ENCODE measurements at places on chromosomes 1 and 21. TPM values are rescaled to one million over a fixed set of nuclear protein-coding genes. Genes with fewer than 3 reads are reported as not detected.

HAPLN2 gene
- 0.43 TPM for total RNA-seq

TFF2 gene
- 115 TPM for total RNA-seq

PDPN gene
- total RNA-seq, result 37.5 TPM

SYCP1 gene
- not detected for total RNA-seq

SPRR1B gene
- total RNA-seq, result not detected

OR14K1 gene
- not detected for total RNA-seq

EPHA10 gene
- 8.5 TPM for total RNA-seq

CLCA1 gene
- total RNA-seq, result 0.37 TPM

F5 gene
- total RNA-seq, result 154 TPM

FAM3B gene
- 43.1 TPM for total RNA-seq

LORICRIN gene
- not detected for total RNA-seq

CR1 gene
- 1.6 TPM for total RNA-seq

CITED4 gene
- 86.1 TPM for total RNA-seq

GRCh38 chr1:244303610-244303969, 148.1 kb downstream of the ADSS2 start:
- DNase-seq, result no peak

GRCh38 chr1:175131095-175131494, 61.5 kb downstream of the KIAA0040 start:
- no peak for DNase-seq

- DNase-seq, result no peak
These were observed 21.9 kb downstream of the DISP3 start for GRCh38 chr1:11500881-11501280.

DNA sequence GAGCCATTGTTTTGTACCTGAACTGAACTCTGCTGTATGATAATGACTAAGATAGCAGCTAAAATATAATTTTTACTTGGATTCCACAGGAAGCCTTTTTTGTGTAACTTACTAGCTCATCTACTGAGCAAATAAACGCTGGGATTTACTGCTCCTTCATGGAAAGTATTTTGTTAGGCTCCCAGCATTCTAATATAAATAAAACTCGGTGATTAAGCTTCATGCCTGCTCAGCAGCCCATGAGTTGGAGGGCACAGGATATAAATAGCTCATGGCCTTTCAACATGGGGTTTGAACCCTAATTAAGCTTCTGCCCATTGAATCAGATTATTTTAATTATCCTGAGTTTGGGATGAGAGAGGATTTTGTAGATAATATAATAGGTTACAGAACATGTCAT, 180.0 kb downstream of the PCP4 start:
- DNase-seq, result no peak

GRCh38 chr21:37939251-37939650, 23.0 kb upstream of the KCNJ6 start:
- no peak for DNase-seq

- DNase-seq, result peak; percentile 42
These were observed 178.0 kb downstream of the CAMTA1 start for GRCh38 chr1:6962996-6963911.

- no peak for DNase-seq
These were observed 31.6 kb upstream of the UBE2U start for GRCh38 chr1:64171797-64172281.

DNA sequence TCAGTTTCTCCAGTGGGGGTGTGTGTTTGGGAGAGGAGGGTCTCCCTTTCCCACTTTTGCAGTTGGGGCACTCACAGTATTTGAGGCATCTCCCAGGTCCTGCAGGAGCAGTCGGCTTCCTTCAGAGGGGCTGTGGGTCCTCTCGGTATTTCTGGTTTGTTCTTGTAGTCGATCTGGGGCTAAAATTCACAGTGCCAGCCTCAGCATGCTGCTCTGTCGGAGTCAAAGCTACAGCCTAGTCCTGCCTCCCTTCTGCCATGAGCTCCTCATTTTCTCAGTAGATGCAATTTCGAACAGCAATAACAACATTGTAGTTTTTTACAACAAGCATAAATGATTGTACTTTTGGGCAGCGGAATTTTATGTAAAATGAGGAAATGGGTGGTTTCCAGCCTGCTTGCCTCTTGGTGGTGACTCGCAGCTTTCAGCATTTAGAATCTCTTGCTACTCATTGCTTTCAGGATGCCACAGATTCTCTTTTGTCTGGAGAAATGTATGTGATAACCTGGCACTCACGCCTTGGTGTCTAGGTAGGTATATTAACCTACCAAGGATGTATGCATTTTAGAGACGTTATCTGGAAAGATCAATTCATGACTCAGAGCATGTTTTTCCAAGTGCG, 82.4 kb upstream of the C21orf91 start:
- no peak for DNase-seq

- DNase-seq, result no peak
These were observed 136.8 kb upstream of the IRF2BP2 start for GRCh38 chr1:234746798-234747196.

DNA sequence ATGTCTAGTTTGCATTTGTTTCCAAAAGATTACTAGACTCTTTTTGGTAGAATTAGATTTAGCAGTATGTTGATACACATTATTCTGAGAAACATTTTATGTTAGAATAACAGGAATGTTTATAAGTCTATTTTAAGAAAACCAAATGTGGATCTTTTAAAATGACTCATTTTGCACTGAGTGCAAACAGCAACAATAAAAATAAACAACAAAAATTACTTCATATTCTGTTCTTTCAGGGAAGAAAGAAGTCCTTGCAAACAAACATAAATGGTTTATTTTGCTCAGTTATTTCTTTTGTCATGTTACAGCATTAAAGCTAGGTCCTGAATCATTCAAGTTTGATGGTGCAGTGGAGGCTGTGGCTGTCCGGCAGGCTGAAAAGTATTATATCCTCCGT, 106.8 kb upstream of the TENT5C start:
- DNase-seq, result no peak

DNA sequence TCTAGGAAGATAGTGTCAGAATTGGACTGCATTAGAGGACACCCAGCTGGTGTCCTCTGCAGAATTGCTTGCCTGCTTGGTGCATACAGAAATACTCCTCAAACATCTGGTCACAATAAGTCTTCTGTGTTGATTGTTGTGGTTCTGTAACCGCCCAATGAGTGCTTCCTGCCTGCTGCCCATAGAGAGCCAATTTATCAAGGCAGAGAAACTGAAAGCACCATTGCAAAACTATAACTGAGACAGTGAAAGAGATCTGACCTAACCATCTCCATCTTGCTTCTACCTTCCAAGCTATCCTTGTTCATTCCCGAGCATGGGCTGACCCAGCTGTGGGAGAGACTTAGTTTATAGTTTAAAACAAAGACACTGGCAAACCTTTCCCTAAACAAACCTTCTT, 462.4 kb upstream of the RGS18 start:
- no peak for DNase-seq

DNA sequence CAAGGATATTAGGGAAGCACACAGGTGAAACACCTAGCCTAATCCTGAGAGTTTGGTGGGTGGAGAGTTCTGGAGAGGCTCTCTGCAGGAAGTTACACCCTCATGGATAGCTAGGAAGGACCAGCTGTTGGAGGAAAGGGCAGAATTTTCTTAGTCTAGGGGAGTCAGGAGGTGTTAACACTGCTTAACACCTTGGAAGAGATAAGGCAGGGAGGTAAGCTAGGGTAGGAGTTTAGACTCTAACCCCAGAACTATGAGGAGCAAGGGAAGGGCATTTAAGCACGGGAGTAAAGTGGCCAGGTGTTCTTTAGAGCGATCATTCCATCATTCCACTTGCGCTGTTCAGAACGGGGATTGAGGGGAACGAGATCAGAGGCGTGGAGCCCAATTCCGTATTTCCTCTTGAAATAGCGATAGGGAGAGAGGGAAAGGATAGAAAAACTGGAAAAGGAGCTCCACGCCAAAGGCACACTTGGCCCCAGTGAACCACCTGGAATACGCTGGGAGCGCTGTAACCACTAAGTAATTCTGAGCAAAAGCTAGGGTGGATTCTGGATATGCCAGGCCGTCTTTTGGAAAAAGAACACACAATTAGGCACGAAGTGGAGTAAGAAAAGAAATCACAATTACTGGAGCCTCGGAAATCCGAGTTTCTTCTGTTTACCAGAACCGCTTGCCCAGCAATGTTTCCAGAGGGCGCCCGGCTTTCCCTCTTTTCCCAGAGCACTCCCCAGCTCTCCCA, 1.5 kb upstream of the GPR137B start:
- DNase-seq, result no peak

GRCh38 chr1:98704474-98704873, 43.0 kb downstream of the SNX7 start:
- no peak for DNase-seq

DNA sequence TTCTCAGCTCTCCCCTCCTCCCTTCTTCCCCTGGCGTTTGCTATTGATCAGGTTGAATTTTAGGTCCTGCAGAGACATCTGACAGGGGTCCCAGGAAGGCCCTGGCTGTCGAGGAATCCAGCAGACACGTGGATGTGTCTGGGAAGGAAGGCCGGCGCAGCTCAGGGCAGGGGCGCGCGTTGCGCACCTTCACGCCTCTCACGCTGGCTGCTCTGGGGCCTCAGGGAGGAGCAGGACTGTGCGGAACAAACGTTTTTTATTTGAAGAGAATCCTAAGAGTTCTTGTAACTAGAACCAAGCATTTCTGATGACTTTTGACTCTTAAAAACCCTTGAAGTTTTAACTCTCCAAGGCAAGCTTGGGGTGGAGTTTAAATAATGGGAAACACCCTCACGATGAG, 54.2 kb downstream of the SLC37A1 start:
- no peak for DNase-seq

DNA sequence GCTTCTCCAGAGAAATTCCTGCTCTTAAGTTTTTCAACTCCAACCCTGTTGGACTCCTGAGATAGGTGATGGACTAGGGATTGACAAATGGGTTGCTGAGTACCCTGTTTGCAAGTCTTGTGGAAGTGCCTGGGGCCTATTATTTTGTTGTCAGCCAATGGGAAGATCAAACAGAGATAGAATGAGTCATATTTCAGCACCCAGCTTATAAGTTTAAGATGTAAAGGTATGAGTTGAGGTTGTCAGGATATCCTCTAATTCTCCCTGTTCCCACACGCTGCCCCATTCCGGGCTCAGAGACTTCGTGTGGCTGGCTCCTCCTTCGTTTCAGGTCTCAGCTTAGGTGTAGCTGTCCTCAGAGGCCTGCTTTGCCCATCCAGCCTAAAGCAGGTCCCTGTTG, 91.8 kb downstream of the CENPF start:
- DNase-seq, result no peak

DNA sequence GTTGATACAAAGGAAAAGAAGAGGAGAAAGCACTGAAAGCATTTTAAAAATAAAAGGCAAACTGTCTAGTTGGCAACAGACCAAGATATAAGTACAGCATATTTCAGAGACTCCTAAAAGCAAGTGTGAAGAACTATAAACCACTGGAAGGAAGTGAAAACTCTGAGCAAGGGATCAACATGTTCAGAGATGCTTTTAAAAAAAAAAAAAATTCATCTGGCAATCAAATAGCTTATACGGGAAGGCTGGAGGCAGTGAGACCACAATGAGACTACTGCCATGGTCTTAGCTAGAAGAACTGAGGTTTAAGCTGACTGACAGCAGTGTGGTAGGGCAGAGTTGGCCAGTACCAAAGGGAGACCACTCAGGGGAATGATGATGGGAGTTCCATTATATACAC, 124.3 kb downstream of the VAV3 start:
- no peak for DNase-seq

DNA sequence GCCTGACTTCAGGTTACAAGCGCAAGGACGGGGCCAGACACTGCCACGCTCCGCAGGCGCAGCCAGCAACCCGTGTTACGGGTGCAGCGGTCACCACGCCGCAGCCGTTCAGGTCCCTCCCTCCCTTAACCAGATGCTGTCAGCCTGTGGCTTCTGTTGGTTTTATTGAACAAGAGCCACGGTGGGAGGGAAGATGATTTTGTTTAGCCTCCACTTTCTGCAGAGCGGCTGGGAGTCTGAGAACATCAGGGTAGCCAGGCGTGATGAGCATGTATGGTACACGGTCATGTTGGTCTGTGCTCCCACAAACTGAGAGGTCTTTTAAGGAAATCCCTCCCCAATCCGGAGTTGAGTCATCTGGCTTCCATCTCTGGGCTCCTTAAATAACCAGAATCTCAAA, 18.5 kb upstream of the ADARB1 start:
- DNase-seq, result no peak

DNA sequence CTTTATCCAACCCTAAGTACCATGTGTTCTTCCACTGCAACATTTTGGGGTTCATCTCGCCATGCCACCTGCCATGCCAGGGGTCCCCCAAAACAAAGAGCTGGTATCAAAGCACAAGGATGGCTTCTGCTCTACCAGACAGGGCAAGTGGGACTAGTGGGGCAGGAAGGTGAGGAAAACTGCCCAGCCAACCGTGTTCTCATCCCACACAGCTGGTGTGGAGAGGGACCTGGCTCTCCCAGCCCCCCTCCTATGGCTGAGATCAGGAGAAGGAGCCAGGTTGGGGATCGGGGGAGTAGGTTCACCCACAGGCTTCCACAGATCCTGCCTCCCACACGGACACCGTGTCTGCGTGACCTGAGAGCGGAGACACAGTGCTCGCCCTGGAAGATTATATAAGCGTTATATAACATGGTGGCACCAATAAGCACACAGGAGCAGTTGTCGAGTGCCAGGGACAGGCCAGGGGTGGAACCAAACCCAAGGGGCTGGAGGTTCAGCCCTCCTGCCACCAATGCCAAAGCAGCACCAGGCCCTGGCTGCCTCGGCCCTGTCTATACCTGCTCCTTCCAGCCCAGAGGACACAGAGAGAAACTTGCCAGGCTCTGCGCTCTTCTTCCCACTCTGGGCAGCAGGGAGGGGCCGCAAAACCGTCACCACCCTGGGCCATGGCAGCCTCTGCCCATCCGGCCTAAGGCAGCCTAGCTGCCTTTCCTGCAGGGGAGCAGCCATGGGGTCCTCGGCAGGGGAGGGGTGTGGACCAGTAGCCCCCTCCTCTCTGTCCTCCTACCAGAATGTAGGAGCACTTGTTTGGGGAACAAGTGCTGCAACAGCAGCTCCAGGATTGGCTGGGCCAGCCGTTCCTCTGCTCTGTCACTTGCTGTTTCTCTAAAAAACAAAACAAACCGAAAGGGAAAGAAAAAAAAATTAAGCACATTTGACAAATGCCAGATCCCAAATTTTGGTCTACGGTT, 43.5 kb downstream of the CD34 start:
- DNase-seq, result peak; percentile 58

DNA sequence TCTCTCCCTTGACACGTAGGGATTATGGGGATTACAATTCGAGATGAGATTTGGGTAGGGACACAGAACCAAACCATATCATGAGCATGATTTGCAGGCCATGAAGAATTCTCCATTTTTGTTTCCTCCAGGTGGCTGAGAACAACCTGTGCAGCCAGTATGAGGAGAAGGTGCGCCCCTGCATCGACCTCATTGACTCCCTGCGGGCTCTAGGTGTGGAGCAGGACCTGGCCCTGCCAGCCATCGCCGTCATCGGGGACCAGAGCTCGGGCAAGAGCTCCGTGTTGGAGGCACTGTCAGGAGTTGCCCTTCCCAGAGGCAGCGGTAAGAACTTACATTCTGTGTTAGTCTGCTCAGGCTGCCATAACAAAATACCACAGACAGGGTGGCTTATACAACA, 9.7 kb downstream of the MX1 start:
- DNase-seq, result no peak

GRCh38 chr1:10989095-10989494, 23.4 kb upstream of the TARDBP start:
- DNase-seq, result no peak
